Activated CD4-positive, alpha-beta memory T cell treated with anti-CD3 and anti-CD28 coated beads, Interleukin-2, amount 10 ng/mL, durations not matched to agents 7 days and 5 days (primary cell): ENCODE measurements at places on chromosomes 6 and 20. TPM values are rescaled to one million over a fixed set of nuclear protein-coding genes. Genes with fewer than 3 reads are reported as not detected.

VIP gene
- total RNA-seq = not detected

LY6G5B gene
- total RNA-seq = 16.7 TPM

ELOVL2 gene
- total RNA-seq = not detected

ARMH2 gene
- total RNA-seq = 1.5 TPM

PPP1R16B gene
- total RNA-seq = 113 TPM

CYP39A1 gene
- not detected for total RNA-seq

C6orf89 gene
- total RNA-seq = 51.8 TPM

ULBP1 gene
- total RNA-seq = 2.3 TPM

SLC4A11 gene
- total RNA-seq = 1.6 TPM

PLTP gene
- 2.8 TPM for total RNA-seq

HLA-DRA gene
- total RNA-seq = 204 TPM

PBOV1 gene
- not detected for total RNA-seq

BFSP1 gene
- 2.7 TPM for total RNA-seq

RAET1G gene
- not detected for total RNA-seq

HLA-DQA1 gene
- total RNA-seq = 41.1 TPM

C20orf204 gene
- 6.9 TPM for total RNA-seq

LAMA2 gene
- 0.15 TPM for total RNA-seq

AVP gene
- not detected for total RNA-seq

UNC5CL gene
- total RNA-seq = 2.3 TPM

ARHGAP40 gene
- total RNA-seq = not detected

GHRH gene
- total RNA-seq = not detected

TNXB gene
- 6.4 TPM for total RNA-seq

C2 gene
- 0.45 TPM for total RNA-seq

WFDC12 gene
- not detected for total RNA-seq

SSTR4 gene
- not detected for total RNA-seq

RSPO3 gene
- not detected for total RNA-seq

RGS19 gene
- 119 TPM for total RNA-seq

DYNLT2 gene
- total RNA-seq = 1.7 TPM

EPPIN gene
- not detected for total RNA-seq

THBD gene
- not detected for total RNA-seq

ADGB gene
- not detected for total RNA-seq

MACROD2 gene
- not detected for total RNA-seq

NKX2-2 gene
- total RNA-seq = not detected

DTD1 gene
- 33.4 TPM for total RNA-seq

NKAPL gene
- not detected for total RNA-seq

PGM3 gene
- 20.7 TPM for total RNA-seq

SAMD5 gene
- not detected for total RNA-seq

SHLD1 gene
- 9.4 TPM for total RNA-seq

ULBP2 gene
- 1.8 TPM for total RNA-seq

IRAK1BP1 gene
- 2.1 TPM for total RNA-seq
